ENCODE measurements at places on chromosomes 12 and 14.

DNA sequence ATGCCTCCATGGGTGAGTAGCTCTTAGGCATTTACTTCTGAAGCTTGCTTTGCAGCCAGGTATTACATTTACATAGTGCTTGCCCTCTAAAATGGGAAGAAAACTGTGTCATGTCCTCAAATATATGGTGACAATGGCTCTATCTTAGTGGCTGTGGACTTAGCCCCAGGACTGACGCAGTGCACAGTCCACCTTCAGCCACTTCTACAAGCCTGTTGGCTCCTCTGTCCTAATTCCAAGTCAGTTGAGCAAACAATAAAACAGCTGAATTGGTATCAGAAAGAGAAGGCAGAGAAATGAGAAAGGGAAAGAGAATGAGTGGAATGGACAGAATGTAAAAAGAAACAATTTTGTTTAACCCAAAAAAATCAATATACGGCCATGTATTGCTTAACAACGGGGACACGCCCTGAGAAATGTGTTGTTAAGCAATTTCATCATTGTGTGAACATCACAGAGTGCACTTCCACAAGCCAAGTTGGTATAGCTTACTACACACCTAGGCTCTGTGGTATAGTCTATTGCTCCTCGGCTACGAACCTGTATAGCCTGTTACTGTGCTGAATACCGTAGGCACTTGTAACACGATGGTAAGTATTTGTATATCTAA, 93.5 kb downstream of the GRIN2B start:
- DNase-seq, result no peak

GRCh38 chr14:41606532-41607303, at the start of gene LRFN5:
LRFN5 (plus strand) TSS chr14:41606876.
- no peak for DNase-seq

DNA sequence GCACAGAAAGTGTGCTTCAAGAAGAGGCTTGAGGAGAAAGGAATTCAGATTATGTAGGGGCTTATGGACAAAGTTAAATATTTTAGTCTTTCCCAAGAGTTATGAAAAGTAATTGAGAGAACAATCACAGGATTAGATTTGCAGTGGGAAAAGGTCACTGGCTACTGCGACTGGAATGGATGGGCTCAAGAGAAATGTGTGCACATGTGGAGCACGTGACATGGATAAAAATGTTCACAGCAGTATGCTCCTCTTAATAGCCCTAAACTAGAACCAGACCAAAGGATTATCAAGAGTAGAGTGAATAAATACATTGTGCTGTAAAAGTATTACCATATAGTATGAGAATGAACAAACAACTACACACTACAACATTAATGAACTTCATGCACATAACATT, 78.1 kb downstream of the ABCD2 start:
- no peak for DNase-seq

- DNase-seq, result no peak
Measured at GRCh38 chr14:95338436-95338835, 18.7 kb upstream of the CLMN start.

- DNase-seq, result peak; percentile 74
Measured at GRCh38 chr12:27142101-27142721, 59.8 kb upstream of the C12orf71 start.

DNA sequence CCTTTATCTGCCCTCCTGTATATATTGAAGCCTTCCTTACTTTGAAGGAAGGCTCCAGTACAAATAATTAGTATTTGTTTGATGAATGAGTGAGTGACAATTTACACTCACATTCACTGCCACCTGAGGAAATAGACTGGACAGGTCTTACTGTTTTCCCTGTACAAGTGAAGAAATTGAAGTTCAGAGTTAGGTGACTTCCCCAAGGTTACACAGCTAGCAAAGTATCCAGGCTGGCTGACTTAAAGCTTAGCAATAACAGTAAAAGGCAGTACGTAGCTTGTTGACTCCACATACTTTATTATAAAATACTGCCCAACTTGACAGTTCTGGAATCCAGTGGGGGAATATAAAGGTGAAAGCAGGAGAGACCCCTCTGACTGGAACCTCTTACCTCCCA, 2.6 kb upstream of the KRT18 start:
- no peak for DNase-seq

- no peak for DNase-seq
Measured at GRCh38 chr12:94122591-94122990, 25.8 kb upstream of the PLXNC1 start.

- no peak for DNase-seq
Measured at GRCh38 chr12:40701756-40702155, 9.5 kb downstream of the CNTN1 start.

DNA sequence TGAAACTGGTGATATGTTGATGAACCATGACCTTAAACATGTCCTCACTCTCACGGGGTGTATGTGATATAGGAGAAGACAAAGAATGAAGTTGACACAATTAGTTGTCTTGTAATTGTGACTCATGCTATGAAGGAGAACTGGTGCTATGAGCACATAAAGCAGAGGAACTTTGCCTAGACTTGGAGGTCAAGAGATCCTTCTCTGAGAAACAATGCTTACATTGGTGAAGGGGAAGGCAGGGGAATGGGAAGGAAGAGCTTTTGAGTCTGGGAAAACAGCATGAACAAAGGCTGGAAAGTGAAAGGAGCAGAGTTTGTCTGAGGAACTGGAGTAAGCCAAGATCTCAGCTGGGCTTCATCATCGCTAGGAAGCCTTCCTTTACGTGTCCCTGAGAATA, 83.2 kb downstream of the MYRFL start:
- no peak for DNase-seq

GRCh38 chr14:61811882-61812346, 49.7 kb downstream of the SNAPC1 start:
- DNase-seq, result no peak

GRCh38 chr12:88868050-88868449, 287.8 kb upstream of the KITLG start:
- no peak for DNase-seq

GRCh38 chr12:75489187-75489586, 8.6 kb downstream of the GLIPR1 start:
- DNase-seq, result no peak

DNA sequence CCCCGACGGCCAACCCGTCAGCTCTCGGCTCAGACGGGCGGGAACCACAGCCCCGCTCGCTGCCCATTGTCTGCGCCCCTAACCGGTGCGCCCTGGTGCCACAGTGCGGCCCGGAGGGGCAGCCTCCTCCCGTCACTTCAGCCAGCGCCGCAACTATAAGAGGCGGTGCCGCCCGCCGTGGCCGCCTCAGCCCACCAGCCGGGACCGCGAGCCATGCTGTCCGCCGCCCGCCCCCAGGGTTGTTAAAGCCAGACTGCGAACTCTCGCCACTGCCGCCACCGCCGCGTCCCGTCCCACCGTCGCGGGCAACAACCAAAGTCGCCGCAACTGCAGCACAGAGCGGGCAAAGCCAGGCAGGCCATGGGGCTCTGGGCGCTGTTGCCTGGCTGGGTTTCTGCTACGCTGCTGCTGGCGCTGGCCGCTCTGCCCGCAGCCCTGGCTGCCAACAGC, at the start of gene WNT1:
WNT1 (plus strand) TSS at position 32 of the 450 bp plus-strand sequence; CDS start at position 361, 329 bp downstream.
- no peak for DNase-seq

DNA sequence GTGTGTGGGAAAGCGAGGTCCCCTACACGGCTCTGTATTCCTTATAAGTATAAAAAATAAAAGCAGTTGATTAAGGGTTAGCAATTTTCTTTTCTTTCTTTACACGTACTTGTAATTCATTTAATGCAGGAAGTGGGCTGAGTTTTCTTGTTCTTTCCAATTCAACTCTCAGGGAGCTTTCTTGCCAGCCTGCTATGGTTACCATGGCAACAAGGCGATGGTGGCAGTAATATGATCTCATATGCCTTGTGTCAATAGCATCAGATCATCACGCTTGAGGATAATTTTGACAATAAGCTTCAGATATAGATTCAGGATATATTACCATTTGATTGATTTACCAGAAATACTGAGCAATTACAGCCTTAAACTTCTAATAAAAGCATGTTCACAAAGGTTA, 466.5 kb downstream of the APAF1 start:
- DNase-seq, result no peak

GRCh38 chr12:75656648-75657047, 145.2 kb upstream of the KRR1 start:
- DNase-seq, result peak; percentile 88

GRCh38 chr14:104395941-104396681, 183.5 kb upstream of the C14orf180 start:
- no peak for DNase-seq

DNA sequence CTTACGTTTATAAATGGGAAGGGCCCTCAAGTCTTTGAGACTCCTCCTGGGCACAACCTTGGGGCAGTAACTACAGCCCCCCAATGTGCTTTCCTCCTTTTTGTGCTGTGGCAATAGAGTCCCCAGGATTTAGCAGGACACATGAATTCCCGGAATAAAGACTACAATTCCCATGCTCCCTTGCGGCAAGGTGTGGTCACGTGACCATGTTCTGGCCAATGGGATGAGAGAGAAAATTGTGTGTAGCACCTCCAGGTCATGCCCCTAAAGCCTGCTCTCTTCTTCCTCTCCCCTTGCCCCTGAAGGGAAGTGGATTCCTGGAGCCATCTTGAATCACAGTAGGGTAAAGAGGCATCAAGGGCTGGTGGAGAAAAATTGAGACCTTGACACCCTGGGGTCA, 295.1 kb upstream of the SFSWAP start:
- DNase-seq, result no peak

GRCh38 chr14:60106339-60106738, 14.6 kb downstream of the PCNX4 start:
- DNase-seq, result no peak

GRCh38 chr12:124487066-124487833, 80.2 kb downstream of the NCOR2 start:
- no peak for DNase-seq

GRCh38 chr12:66590275-66590985, 88.4 kb downstream of the GRIP1 start:
- no peak for DNase-seq

DNA sequence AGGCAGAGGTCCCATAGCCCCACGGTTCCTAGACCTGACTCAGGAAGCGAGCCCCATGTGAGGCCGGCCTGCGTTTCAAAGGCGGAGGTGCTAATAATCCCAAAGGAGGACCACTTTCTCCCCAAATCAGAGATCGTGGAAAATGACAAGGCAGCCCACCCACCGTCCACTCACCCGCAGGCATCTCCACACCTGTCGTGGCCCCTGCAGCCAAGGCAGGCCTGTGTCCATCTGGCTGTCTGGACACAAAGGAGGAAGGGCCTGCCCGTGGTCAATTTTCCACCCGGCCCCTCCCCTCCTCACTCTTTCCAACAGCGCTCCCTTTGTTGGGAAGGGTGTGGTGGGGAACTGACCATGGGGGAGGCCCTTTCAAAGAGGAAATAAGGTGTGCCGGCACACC, 125.3 kb upstream of the TMEM132D start:
- no peak for DNase-seq

DNA sequence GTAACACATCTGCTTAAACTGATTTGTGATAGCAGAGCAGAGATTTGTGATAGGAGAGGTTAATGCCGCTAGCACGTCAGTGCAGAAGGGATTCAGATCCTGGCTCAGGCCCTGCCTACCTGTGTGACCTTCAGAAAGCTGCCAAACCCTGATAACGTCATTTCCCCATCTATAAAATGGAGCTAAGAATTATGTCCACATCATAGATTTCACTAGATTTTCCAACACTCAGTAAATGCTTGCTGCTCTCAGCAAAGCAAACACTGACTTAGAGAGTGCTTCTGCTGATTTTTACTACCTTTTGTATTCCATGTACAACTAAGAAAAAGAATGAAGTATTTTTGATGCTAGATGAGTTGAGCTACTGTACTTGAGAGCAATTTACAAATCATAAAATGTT, 261.4 kb downstream of the ITPR2 start:
- no peak for DNase-seq

- DNase-seq, result peak; percentile 60
Measured at GRCh38 chr14:35374263-35374712, 30.3 kb downstream of the NFKBIA start.

DNA sequence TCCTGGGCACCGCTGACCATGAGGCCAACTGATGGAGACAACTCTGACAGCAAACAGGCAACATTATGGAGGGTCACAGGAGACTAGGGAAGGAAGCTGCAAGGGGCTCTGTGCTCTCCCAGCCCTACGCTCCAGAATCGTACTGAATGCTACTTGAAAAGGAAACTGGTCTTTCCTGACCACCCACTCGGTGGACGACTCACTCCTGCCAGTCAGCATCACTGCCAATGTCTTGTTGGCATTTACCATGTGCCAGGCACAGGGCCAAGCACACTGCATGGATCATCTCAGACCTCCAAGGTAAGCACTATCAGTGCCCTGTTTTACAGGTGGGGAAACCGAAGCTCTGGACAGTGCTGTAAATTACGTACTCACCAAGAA, 38.0 kb downstream of the CCDC85C start:
- no peak for DNase-seq

DNA sequence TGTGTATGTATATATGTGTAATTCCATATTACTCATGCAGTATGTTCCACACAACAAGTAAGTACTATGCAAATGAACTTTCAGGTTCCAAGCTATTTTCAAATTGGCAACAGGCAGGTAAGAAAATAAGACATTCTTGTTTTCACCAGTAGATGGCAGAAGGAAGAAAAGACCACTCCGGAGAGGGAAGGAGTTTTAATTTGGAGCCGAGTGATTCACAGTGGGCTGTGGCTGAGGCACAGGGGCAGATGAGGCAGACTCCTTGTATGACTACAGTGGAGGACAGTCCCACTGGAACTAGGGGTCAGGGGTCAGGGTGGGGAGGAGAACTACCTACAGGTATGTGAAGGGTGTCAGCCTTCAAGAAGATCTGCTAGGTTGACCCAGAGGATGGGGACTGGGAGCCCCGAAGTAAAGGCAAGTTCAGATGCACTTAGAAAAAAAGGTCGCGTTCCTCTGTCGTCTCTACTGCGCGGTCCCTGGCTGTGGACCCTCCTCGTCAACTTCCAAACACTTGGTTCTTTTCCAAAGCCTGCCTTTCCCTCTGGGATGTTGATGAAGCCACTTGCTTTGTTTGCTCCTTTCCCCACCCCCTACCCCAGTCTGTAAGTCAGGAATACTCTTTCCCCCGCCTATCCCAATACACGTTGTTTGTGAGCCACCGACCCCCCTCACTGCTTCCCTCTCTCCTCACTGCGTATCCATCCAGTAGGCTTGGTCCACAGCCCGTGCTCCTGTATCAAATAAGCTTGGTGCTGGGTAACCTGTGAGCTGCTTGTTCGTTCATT, 24.1 kb downstream of the DDX47 start:
- DNase-seq, result no peak

DNA sequence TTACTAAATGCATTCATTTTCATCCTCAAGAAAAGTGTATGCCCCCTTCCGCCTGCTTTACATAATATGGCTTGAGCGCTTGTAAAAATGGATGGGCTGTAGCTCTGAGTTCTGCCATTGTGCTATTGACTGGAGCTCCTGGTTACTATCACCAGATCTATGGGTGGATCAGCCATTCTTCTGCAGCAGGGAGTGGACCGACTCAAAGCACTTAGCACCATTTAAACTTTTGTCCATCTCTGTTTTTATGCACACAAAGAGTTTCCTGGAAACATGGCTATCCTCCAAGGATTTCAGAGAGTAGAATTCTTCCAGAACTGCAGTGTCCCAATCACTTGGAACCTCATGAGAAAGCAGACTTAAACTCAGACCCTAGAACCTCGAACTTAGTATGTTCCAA, 4.5 kb upstream of the NUMB start:
- no peak for DNase-seq

- DNase-seq, result no peak
Measured at GRCh38 chr14:35932659-35933159, 106.6 kb downstream of the BRMS1L start.

All from HS-27A (cell line).